A549 treated with dexamethasone at 1 μM for 4 hours (cell line): ENCODE measurements at places on chromosomes 2 and 18. TPM values are rescaled to one million over a fixed set of nuclear protein-coding genes. Genes with fewer than 3 reads are reported as not detected.

SFT2D3 gene
- 4.3 to 5.4 TPM (median 4.8 TPM) in 5 replicates for total RNA-seq

NGEF gene
- 12.6 to 17.0 TPM (median 14.6 TPM) in 5 replicates for total RNA-seq

C2orf78 gene
- not detected in 5 replicates for total RNA-seq

STAT4 gene
- 3.9 to 5.7 TPM (median 4.8 TPM) in 5 replicates for total RNA-seq

SERPINB12 gene
- not detected in 5 replicates for total RNA-seq

DNAH7 gene
- 0.79 to 2.1 TPM (median 1.0 TPM) in 5 replicates for total RNA-seq

FAM98A gene
- total RNA-seq = 70.8 to 89.5 TPM (median 76.6 TPM) in 5 replicates

RFTN2 gene
- total RNA-seq = 0.01 to 0.08 TPM in 2 of 5 replicates, not detected in the others
